HS-27A (cell line): ENCODE measurements at places on chromosomes 1 and 21.

DNA sequence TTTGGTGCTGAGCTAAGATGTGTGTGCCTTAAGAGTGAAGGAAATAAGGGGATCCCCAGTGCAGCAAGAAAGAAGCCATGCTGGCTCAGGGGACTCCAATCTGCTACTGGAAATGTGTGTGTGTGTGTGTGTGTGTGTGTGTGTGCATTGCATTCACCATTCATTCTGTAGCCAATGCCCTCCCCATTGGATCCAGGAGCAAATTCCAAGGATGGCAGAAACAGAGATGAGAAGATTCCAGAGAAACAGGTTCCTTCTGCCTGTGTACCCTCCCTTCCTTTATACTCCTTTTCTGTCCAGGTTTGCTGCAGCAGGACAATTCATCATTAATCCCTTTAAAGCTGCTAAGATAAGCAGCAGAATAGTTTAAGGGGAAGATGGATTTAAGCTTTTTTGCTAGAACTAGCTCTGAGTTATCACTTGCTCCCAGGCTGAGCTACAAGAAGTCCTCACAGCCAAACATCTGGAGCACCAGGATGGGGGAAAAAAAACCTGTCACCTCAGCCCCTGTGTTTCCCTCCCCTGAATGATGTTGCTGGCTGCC lies 3.2 kb downstream of the SLC6A17 start:
- no peak for DNase-seq

- DNase-seq, result peak; percentile 42
Measured at GRCh38 chr1:27489501-27489972, 430 bp downstream of the WASF2 start.

DNA sequence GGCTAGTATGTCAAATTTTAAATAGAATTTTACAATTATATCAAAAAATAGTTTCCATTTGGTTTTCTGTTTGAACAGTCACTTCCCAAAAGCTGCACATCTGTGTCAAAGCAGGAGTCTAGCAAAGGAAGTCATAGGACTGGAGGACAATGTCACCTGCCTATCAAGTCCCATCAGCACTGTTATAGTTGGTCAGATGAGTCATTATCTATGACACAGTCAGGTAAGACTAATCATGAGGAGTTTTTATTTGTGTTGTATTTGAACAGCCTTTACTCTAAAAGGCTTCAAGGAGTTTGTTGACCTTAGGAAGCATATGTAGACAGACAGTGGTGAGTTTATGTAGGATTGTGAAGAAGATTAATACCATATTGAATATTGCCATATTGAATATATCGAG lies 74.2 kb upstream of the QSOX1 start:
- no peak for DNase-seq

- no peak for DNase-seq
Measured at GRCh38 chr21:43944757-43945156, 67.4 kb upstream of the TRAPPC10 start.

DNA sequence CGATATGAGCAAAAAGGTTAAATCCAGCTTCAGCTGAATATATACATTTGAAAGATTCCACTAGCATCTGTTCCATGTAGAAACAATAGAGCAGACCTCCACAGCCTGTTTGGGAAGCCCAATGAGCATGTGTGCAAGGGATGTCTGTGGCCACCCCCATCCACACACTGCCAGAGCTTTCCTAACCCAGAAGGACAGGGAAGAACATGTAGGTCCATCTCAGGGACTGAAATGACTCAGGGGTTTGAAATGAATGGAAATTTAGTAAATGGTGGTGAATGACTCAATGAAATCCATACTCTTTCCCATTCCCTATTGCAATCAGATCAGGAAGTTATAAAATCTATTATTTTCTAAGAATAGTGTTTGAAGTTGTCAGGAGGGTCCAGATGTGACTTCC lies 397.2 kb downstream of the DUSP10 start:
- no peak for DNase-seq

DNA sequence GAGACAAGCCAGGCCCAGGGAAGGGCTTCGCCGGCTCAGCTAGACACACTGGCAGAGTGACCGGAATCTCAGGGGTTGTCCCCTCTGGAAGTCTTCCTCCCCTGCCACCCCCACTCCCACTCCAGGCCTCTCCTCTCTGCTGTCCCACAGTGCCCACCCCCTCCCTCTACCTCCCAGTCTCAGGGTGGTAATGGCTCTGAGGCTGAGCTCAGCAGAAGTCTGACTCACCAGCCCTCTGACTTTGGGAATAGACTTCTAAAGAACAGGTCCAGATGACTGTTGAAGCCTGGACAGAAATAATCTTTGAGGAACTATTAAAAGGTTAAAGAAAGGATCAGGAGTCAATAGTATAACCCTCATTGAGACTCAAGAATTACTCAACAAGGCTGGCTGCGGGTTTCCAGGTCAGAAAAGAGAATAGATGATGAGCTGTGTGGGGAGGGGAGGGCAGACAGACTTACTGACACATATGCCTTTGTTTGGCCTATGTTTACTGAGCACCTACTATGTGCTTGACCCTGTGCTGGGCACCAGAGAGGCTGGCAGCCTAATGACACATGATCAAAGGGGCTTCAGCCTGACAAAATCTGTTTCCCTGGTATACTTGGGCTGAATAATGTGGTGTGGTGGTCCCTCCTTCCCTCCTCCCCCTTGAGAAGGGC lies 8.2 kb downstream of the HCRTR1 start:
- DNase-seq, result no peak

DNA sequence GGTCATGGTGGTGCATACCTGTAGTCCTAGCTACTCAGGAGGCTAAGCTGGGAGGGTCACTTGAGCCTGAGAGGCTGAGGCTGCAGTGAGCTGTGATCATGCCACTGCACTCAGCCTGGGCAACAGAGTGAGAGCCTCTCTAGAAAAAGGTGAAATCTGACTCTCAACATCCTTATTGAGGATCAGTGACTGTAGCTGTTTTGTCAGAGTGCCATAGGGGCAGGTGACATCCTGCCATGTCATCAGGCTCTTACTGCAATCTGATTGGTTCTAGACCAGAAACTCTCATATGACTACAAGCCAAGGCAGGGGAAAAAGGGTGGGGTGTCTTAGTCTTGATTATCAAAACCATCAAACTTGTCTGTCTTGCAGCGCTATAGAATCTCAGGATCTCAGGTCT lies 62.8 kb upstream of the NGF start:
- DNase-seq, result no peak

DNA sequence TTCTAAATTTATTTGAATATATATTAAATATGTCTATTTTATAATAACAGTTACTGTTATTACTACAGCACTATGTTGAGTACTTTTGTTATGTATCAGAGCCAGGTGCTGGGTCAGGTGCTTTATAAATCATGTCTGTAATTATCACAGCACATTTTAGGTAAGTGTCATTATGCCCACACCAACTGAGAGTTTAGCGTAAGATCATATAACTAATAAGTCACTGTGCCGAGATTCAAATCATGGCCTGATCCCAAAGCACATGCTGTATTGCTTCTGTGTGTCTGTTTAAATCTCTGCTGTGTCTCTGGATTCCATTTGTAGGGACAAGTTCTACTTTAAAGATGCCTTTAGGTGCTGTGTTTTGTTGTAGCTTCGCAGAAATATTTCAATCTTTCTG lies 1.9 kb downstream of the GPSM2 start:
- no peak for DNase-seq

DNA sequence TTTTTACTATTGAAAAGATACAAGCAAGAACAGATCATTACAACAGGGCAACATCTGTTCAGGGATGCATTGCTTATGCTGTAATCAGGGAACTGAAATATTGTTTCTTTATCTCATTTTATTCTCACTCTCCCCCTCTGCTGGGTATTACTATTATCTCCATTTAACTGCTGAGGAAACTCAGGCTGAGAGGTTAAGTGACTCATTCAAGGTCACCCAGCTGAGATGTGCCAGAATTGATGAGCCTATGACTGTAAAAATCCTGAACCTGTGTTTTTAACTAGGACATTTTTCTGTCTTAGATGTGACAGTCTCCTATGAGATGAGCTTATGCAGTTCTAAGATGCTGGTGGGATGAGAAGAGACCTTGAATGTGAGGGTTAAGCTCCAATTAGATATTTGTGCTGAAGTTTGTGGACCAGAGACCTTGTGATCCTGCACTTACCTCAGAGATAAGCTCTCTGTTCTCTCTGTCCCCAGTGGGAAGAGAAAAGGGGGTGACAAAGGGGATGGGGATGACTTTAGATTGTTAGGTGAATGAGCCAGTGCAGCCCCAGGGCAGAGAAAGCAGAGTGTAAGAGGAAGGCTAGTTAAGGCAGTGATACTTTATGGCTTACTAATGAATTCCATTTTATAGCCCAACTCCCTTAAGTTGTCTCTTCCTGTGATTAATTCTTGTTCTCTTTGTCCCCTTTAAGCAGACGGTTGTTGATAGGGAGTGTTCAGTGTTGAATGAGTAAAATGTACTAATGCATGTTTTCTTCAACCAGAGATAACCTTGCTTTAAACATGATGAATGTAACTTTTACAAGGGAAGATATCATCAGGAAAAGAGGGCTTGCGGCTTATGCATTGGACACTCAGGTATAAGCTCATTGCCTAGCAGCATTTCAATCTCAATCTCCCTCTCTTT lies 111.4 kb downstream of the HLX start:
- DNase-seq, result peak; percentile 43

GRCh38 chr1:86000601-86001000 lies 156.0 kb downstream of the COL24A1 start:
- no peak for DNase-seq

GRCh38 chr1:181015251-181015615 lies 7.4 kb downstream of the STX6 start:
- no peak for DNase-seq

- no peak for DNase-seq
Measured at GRCh38 chr1:153946622-153947241, at the start of gene DENND4B. DENND4B (minus strand) TSS chr1:153946718; CDS start chr1:153944374, 2,344 bp downstream.

DNA sequence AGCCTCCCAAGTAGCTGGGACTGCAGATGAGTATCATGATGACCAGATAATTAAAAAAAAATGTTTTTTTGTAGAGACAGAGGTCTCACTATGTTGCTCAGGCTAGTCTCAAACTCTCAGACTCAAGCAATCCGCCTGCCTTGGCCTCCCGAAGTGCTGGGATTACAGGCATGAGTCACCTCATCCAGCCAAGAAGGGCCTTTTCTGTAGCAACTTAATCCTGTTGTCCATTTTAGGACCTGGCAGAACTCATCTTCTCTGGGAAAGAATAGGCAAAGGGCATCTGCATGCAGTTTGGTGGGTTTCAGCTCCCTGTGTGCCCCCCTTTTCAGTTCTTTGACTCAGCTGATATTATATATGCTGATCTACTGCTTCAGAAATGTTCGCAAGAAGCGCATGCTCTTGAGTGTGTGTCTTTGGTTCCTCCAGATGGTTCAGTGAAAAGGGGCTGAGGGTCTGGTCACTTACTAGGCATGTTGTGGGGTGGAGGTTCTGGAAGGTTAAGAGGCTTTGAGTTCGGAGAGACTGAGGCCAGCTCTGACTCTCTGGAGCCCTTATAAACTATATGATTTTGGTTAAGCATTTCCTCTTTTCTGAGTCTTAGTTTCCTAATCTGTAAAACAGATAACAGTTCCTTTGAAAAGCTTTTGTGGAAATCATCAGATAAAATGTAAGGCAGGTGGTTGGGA lies 19.4 kb upstream of the SRSF4 start:
- DNase-seq, result no peak

DNA sequence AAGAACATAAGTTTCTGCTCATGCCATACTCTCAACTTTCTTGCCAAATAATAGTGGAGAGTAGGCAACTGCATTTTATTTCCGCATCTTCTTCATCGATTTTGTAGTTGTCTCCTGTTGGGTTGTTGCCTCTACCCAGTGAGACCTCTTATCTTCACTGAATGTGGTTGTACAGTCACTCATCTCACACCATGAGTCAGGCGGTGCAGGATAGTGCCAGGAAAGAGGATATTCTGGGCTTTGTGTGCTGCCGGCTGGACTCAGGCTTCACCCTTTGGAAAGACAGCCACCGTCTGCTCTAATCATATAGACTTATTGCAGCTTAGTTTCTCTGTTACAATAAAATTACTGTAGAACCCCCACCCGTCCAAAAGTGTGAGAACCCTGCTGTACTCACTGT lies 154.3 kb upstream of the USP24 start:
- DNase-seq, result no peak

DNA sequence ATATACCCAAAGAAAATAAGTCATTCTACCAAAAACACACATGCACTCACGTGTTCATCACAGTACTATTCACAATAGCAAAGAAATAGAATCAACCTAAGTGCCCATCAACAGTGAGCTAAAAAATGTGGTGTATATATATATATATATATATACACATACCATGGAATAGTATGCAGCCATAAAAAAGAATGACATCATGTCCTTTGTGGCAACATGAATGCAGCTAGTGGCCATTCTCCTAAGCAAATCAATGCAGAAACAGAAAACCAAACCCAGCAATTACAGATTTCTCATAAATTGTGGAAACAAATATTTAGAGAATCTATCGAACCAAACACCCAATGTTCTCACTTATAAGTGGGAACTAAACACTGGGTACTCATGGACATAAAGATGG lies 585.7 kb downstream of the SMYD3 start:
- no peak for DNase-seq

DNA sequence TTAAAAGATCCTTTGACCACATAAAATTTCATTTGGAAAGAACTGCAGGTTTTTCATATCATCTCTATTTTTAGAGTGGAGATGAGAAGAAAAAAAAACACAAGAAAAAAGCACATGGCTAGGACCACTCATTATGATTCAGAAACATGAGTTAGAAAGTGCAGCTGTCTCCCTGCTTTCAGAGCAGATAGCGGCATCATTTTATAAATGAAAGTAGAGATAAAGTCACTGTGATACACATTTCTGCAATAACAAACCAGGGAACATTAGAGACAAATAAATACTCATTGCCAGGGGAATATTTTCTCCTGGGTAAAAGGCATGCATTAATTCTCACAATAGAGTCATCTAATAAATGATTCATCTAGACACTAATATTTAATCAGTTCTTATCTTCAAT lies 87.5 kb upstream of the PLPPR4 start:
- DNase-seq, result no peak

DNA sequence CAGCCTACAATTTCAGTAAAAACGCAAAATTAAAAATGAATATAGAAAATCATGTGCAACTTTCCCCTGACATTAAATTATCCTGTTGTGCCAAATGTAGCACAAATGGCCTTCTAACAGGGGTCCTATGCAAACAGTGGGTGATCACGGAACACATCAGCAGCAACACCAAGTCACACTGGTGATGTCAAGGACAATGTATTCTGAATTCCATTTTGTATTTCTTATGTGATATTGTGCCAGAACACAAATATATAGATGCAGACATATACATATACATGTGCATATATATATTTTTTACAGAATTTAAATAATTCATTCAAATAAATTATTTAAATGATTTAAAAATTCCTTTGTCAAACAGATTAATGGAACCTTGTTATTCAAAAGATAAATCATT lies 8.6 kb upstream of the ADGRL2 start:
- DNase-seq, result no peak

DNA sequence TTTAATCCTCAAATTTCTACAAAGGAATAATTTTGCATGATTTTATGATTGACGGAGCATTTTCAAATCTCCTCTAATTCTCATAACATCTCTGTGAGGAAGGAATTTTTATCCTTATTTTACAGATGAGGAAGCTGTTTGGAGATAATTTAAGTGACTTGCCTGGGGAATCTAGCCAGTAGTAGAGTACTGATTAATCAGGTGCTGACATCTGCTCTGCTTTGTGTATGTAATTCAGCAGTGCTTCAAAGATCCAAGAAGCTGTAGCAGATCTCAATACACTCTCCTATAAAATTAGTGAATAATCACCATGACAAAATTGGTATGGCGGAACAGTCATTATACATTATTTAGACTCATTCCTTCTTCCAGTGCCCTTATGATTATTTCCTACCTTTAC lies 46.0 kb downstream of the DPH5 start:
- DNase-seq, result no peak

GRCh38 chr21:31967334-31967733 lies 94.5 kb downstream of the HUNK start:
- no peak for DNase-seq

- no peak for DNase-seq
Measured at GRCh38 chr1:163863731-163864130, 542.0 kb downstream of the NUF2 start.
